ENCODE measurements at places on chromosomes 4 and X.

- peak; percentile 38 for DNase-seq
Observed at GRCh38 chr4:98658287-98659105, at the start of gene TSPAN5. Gene TSPAN5, minus strand, starts transcription at chr4:98658611.

- DNase-seq = no peak
Observed at GRCh38 chrX:77014377-77015372, 432.5 kb upstream of the FGF16 start.

- no peak for DNase-seq
Observed at GRCh38 chr4:118746251-118746919, 61.2 kb downstream of the METTL14 start.

- peak; percentile 37 for DNase-seq
Observed at GRCh38 chr4:119559044-119559647, 69.5 kb downstream of the PDE5A start.

- DNase-seq = no peak
Observed at GRCh38 chr4:121180558-121180957, 16.4 kb upstream of the TNIP3 start.

DNA sequence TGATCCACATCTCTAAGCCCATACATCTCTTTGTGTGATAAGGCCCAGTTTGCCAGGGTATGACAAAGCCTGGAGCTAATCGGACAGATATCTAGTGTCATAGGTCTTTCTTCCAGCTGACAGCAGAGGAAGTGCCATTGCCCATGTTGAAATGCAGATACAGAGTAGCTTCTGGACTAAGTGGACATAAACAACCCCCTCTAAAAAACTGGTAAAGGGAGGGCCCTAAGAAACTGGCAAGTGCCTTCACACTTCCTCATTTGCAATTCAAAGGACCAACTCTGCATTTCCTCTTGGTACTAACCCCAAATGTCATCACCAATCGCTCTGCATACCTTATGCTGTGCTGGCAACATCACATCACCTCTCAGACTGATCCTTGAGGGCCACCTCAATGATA, 20.8 kb downstream of the ARHGEF6 start:
- DNase-seq = no peak

DNA sequence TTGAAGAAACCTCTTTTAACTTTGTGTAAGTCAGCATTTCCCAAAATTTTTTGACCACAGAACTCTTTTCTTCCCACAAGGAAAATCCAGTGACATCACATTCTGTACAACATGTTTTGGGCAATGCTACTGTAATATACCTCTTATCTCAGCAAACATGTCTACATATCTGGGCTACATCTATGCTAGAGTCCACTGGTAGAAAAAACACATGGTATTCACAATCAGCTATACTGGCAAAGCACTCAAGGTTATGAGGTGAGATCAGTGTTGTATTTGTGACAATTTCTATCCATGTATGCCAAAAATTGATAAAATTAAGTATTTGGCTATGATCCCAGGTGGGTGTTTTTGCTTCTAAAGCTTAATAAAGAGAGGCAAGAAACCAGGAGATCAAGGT, 98.0 kb downstream of the ATP11C start:
- DNase-seq = no peak

DNA sequence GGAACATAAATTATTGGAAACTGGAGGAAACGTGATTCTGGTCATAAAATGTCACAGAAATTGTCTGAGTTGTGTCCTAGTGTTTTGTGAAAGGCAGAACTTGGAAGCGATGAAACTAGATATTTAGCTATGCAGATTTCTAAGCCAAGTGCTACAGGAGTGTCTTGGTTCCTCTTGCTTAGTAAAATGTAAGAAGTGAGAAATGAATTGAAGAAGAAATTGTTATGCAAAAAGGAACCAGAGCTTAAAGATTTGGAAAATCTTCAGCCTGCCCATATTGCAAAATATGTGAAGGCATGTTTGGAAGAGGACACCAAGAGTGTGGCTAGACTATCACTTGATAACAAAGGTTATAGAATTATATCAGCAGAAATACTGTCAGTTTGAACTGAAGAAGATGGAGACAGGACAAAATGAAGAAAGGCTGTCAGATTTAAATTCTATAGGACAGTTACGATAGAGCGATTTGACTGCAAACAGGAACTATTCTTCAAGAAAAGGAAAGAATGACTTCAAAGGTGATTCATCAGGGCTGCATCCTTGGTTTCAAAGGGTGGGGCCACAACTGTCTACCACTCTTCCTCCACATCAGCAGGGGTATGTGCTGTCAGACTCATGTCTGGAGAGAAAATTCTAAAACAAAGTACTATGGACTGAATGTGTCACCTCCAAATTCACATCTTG, 9.4 kb upstream of the CDS1 start:
- no peak for DNase-seq

DNA sequence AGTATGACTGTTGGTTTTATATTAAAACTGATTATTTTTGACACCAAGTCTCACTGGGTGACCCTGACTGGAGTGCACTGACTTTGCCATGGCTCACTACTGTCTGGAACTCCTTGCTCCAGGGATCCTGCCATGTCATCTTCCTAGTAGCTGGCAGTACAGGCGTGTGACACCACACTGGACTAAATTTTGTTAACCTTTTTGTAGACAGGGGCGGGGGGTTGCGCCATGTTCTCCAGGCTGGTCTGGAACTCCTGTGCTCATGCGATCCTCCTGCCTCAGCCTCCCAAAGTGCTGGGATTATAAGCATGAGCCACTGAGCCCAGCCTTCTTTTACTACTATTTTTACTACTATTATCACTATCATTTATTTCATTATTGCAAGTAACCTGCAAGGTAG, 8.9 kb downstream of the XAGE1A start:
- no peak for DNase-seq

DNA sequence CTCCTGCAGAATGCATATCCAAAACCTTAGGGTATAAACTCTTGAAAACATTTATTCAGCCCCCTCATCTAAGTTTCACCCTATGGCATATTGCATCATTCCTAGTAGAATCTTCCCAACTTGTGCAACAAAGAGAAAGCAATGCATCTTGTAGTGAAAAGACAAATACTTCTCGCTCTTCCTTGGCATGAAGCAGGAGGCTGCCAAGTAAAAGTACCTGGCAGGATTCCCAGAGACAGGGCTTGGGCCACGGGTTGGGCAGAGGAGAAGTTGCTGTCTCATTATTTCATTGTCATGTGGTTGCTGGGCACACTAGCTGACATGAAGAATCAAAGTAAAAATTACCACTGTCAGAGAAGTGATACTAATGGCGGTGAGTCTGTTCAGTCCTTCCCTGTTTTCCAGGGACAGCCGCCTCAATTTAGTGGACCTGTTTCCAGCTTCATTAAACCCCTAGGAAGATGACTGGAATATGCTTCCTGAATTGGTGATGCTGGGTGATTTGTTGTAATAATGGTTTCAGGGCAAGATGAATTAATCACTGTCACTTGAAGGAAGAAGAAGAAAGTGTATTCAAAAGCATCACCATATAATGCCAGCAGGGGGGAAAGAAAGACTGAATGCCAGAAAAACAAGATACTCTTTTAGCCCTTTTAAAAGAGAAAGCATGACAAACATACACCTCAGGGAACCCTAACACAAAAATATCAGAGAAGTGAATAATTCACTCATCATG, 380.5 kb upstream of the IGFBP7 start:
- no peak for DNase-seq

DNA sequence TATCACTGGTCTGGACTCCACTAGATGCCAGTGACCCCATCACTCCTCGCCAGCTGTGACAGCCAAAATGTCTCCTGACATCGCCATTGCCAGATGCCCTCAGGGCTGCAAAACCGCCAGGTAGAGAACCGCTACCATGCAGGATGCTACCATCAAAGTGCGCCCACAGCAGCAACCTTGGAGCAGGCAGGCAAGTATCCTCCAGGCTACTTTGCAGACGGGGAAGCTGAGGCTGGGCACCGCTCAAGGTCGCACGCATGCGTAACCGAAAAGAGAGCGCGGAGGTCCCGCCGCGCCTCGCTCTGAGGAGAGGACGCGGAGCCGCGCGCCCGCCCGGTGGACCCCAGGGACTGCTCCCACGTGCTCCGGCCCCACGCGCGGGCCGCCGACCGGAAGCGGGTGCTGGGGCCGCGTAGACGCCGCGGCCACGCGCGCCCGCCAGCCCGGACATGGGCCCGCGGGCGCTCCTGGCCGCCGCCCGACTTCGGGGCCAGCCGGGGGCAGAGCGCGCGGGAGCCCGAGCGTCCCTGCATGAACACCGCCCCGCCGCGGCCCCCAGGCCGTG, at the start of gene STS:
STS (plus strand) TSS at position 300 of the 565 bp plus-strand sequence. CDS start 105,488 bp downstream, outside the sequence.
- no peak for DNase-seq

DNA sequence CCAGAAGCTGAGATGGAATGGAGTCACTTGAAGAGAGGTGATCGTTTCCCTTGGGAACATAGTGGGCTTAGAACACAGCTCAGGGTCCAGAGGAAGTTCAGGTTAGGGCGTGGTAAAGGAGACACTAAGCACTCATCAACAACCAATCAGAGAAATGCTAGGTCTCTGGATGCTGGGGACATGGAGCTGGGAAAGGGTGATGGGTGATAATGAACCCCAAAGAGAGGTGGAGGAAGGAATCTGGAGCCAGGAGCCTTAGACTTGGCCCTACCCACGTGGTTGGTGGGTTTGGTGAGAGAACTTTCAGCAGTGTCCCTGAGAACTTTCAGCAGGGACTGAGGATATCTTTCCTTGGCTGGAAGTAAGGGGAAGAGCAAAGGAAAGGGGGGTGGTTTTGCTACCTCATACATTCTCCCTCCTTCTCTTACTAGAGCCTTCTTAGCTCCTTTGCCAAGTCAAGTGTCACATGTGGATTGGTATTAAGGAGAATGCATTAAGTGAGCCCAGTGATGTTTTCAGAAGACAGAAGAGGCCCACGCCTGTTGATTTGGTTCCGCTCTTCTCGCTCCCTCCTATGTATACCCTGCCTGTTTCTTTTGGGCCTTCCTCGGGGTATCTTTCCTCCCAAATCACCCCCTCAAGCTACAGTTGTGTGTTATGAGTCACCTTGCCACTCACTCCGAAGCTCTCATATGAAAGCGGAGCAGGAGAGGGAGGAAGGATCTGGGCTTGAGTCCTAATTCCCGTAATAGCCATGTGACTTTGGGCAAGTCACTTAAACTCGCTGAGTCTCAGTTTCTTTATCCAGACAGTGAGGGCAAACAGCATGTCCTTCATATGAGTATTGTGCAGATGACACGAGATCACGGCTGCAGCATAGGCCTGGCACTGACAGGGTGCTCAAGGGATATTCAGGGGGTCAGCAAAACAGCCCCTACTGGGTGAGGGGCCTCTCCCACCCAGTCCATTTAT, 63.1 kb downstream of the TSC22D3 start:
- no peak for DNase-seq

GRCh38 chr4:13432453-13432852, 51.7 kb downstream of the RAB28 start:
- DNase-seq = no peak

DNA sequence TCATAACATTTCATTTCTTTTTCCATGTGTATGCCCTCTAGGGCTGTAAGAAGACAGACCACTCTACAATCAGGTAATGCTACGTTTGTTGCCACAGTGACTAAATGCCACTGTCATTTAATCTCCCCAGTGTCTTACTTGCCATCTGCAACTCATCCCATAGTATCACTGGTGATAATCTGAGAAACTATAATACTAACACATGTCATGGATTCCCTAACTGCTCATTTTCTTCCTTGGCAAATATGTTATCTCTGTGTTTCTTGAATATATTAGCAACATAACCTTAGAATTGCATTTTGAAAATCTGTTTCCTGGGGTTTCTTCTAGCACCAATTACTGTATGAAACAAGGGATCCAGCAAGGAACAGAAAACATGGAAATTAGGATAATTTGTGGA, 6.1 kb downstream of the F8A1 start:
- DNase-seq = no peak

DNA sequence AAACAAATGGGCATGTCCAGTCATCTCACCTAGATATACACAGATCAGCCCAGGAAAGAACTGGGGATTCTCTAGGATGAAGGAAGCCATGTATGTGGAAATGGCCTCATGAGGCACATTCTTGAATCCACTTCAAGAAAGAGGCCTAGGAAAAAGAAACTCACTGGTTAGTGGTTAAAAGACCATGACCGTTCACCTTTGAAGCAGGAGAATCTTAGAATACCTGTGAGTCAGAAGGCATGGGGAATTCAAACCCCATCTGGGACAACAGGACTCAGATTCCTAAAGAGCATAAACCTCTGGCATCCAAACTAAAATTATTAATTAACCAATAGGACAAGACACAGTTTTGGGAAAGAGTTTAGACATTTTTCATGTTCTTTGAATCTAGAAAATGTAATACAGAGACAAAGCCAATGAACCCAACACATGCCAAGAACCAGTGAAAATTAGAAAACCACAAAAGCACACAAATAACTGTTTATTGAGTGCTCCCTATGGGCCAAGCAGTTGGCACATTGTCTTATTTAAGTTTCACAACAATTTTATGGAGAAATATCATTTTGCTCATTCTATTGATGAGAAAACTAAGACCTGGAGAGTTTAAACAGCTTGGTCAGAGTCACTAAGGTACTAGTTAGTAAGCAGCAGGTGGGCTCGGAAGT, 97.5 kb downstream of the NPNT start:
- DNase-seq = no peak

GRCh38 chr4:39715788-39716187, 17.9 kb downstream of the UBE2K start:
- DNase-seq = no peak

- DNase-seq = no peak
Observed at GRCh38 chr4:8544282-8544681, 35.9 kb upstream of the GPR78 start.

DNA sequence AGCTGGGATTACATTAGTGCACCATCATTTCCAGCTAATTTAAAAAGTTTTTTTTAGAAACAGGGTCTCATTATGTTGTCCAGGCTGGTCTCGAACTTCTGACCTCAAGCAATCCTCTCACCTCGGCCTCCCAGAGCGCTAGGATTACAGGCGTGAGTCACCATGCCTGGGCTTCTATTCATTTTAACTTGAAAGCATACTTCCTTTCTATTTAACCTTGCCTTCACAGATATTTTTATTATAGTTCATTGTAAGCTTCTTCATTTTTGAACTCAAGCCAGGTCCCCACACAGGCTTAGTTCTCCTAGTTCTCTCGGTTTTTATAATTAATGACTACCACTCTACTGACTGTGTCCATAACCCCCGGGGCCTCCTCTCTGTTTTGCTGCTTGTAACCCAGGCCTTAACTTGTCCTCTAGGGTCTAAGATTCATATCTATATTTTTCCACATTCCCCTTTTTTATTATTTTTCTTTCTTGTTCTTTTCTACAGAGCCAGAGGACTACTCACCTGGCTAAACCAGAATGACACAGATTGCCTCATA, 50.7 kb downstream of the SNX12 start:
- DNase-seq = no peak

GRCh38 chrX:133215747-133216146, 2.4 kb downstream of the TFDP3 start:
- DNase-seq = no peak

DNA sequence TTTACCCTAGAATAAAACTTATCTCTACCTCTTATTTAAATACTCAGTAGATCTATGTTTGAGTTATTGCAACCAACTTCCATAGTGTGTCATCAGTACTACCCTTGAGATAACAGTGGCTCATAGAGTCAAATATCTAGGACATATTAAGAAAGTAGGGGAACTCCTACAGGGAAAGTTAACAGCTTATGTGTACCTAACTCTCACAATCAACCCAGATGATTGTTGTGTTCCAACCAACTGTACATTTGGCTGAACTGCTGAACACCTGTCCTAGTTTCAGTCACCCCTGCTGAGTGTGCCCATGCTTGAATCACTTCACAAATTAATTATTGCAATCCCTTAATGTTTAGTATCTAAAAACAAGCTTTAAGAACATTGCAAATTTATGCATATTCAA, 244.2 kb upstream of the GRID2 start:
- no peak for DNase-seq

- no peak for DNase-seq
Observed at GRCh38 chrX:40866893-40867292, 131.6 kb upstream of the MED14 start.

All from AG09319 (cell line).